ENCODE measurements at places on chromosomes 1 and 21.

GRCh38 chr1:86339014-86339812 lies 56.9 kb downstream of the ODF2L start:
- no peak for DNase-seq

GRCh38 chr1:3634059-3634800 lies 9.4 kb downstream of the TPRG1L start:
- no peak for DNase-seq

DNA sequence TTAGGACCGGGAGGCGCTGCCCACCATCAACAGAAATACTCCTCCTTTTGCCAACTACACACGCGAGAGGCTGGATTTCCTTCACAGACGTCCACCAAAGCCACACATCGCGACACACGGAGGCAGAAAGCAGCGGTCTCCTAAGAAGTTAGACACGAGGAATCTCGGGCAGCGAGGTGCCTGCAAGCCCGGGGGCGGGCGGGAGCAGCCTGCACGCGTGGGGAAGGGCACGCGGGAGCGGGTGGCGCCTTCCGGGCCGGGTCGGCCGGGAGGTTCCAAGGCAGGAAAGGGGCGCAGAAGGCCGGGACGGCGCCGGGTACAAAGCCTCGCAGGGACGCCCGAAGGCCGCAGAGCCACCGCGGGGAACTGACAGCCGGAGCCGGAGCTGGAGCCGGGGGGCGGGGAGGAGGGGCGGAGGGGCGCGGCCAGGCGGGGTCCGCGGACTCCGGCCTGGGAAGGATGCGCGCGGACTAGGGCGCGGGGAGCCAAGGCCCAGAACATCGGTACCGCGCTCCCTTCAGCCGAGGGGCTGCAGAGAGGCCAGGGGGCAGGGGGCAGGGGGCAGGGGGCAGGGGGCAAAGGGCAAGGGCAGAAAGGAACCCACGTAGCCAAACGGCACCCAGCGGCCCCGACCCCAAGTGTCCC lies 722 bp downstream of the NPHP4 start:
- no peak for DNase-seq

- no peak for DNase-seq
These were observed 18.0 kb downstream of the RHOU start for GRCh38 chr1:228753287-228753686.

DNA sequence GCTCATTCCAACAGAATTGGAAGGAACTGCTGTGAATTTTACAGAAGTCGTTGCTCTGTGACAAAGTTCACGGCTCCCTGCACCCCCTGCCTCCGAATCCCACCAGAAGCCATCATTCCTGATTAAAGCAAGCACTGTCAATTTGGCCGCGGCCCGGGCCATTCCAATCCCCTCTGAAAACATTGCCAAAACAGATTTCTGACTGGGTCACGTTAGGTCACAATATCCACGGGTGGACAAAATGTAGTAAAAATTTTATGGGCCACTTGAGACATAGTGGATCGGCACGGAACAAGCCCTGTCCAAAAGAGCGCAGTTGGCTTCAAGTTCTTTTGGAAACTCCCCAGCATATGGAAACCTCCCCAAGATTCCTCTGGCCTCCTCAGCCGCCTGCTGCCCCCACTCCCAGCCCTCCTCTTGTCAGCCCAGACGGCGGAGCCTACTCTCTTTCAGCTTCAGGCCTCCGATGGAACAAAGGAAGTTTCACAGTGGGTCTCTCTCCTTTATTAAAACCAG lies 67.2 kb upstream of the IFNAR2 start:
- no peak for DNase-seq

DNA sequence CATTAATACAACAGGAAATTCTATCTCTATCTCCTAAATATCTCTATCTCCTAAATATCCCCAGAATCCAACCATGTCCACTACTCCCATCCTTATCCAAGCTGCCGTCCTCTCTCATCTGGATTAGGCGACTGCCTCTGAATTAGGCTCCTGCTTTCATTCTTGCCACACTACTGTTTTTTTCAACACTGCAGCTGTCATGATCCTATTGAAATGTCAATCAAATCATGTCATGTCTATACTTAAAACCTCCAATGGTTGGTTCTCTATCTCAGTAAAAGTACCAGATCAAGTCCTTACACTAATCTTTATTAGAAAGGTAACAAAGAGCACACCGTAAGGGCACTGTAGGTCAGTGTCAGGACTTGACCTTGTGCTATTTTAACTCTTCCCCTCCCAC lies 82.0 kb upstream of the NFIA start:
- no peak for DNase-seq

DNA sequence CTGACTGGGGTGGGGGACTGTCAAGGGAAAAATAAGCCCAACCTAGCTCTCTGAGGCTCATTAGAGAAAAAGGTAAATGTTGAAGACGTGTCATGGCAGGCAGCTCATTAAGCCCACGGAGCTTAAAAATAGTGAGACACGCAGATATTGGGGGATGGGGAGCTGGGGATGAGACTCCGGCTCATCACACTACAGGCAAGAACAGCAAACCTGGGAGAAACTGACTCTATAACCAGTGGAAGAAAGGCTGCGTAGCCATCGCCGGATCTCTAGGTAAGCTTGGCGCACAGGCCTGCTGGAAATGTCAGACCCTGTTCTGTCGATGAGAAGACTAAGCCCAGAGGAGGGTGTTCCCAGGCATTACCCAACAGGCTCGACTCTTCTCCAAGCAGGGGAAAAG lies 78.0 kb downstream of the SYT2 start:
- DNase-seq, result no peak

GRCh38 chr1:232319518-232320210 lies 310.3 kb downstream of the SIPA1L2 start:
- no peak for DNase-seq

GRCh38 chr1:111412839-111413238 lies 14.7 kb downstream of the OVGP1 start:
- no peak for DNase-seq

GRCh38 chr1:207904391-207904790 lies 6.5 kb downstream of the CD34 start:
- DNase-seq, result no peak

- DNase-seq, result no peak
These were observed 972 bp downstream of the PGBD2 start for GRCh38 chr1:248906753-248907661.

GRCh38 chr21:36555199-36555800 lies 75.4 kb upstream of the CLDN14 start:
- DNase-seq, result no peak

GRCh38 chr1:113322439-113322838 lies 67.9 kb upstream of the MAGI3 start:
- no peak for DNase-seq

- peak; percentile 47 for DNase-seq
These were observed 6.5 kb downstream of the PTP4A2 start for GRCh38 chr1:31931593-31932225.

DNA sequence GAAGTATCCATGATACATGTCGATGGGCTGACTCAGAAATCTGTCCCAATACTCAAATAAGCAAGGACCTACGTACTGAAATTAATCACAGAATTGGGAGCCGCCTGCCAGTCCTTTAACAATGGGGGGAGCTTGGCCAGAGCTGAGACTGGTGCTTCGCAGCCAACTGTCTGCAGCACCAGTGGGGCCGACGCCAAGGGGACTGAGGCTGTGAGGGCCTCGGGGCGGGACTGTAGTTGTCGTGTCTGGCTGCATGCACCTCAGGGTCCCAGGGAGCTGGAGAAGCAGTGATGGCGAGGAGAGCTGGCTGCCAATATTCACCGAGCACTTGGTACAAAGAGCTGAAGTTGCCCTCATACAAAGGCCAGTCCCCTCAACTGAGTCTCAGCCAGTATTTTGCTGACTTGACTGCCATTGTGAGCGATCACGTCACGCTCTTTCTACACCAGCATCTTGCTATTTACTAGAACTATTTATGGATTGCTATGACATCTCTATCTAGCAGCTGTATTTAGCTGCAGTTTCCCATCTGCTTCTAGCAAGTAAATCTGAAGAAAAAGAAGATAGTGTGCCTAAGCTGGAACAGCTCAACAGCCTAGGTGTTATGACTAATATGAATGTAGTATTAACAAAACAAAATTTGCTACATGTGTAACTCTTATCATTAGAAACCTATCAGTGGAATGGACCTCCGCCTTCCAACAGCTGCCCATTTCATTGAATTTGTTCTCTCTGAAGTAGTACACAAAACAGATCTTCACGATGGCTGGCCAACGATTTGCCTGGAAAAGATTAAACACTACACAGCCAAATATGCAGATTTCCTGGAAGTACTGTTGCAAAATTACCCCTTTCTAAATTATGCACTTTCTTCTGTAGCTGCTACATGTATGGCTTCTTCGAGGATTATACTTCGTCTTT lies 29.1 kb downstream of the EVI5 start:
- no peak for DNase-seq

DNA sequence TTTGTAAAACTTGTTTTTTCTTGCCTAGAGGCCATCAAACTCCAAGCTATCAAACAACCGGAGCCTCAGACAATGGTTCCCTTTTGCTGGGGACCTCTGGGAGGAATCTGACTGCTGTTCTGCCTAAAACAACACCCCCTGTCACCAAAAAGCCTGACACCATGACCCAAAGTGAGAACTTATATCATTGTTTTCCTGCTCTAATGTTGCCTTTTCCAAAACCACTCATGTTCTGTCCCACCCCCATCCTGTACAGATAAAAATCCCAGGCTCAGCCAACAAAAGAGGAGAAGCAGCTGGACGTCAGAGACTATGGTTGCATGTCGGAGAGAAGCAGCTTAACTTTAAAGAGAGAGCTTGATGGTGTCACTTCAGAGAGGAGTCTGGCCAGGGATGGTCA lies 327.2 kb upstream of the CXADR start:
- no peak for DNase-seq

DNA sequence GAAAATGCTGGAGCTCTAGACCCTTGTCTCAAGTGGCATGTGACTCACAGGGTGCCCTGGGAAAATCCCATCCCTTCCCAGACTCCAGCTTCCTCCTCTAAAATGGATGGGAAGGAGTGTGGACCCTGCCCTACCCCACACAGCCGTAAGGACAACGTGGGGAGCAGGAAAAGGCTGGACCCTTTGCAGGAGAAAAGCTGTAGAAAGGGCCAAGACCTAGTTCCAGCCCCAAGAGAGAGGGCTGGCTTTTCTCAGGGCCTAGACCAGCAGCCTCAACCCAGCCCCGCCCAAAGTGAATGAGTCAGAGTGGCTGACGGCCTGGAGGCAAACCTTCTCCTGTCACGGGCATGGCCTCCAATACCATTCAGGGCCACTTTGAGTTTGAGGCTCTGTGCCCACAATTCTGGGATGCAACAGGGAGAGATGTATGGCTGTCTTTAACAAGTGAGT lies 1.1 kb downstream of the LAMB3 start:
- DNase-seq, result peak; percentile 89

GRCh38 chr1:18875796-18876128 lies 16.3 kb upstream of the TAS1R2 start:
- DNase-seq, result no peak

GRCh38 chr1:55696181-55696754 lies 481.1 kb upstream of the USP24 start:
- no peak for DNase-seq

DNA sequence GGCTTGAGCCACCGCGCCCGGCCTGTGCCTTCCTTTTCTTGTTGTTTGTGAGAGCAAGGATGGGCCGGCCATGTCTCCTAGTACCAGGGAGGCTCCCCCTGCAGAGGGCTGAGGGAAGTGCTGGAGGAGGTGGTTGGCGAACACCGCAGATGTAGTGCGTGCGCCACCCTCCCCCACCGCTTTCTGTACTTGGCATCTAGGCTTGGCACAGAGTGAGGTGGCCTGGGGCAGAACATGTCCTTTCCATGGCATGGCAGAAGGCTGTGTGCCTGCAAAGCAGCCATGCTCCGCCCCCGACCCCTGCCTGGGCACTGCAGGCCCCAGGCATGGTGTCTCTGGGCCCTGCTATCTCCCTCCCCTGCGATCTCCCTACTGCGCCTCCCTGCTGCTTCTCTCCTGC lies 30.7 kb downstream of the ALPL start:
- no peak for DNase-seq

- DNase-seq, result no peak
These were observed 403.9 kb downstream of the PCP4 start for GRCh38 chr21:40271164-40271563.

DNA sequence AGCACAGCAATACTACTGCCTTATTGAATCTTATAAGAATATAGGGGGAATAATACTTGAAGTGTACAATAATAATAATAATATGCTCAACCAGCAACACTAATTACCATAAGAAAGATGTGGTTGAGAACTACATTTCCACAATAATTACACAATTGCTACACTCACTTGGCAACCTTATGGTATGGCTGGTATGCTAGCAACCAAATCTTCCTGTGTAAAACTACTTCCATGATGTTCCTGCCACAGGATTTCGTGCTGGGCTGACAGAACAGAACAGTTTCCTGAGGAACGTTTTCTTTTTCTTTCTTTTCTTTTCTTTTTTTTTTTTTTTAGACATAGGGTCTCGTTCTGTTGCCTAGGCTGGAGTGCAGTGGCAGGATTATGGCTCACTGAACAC lies 50.6 kb downstream of the KIF26B start:
- no peak for DNase-seq

DNA sequence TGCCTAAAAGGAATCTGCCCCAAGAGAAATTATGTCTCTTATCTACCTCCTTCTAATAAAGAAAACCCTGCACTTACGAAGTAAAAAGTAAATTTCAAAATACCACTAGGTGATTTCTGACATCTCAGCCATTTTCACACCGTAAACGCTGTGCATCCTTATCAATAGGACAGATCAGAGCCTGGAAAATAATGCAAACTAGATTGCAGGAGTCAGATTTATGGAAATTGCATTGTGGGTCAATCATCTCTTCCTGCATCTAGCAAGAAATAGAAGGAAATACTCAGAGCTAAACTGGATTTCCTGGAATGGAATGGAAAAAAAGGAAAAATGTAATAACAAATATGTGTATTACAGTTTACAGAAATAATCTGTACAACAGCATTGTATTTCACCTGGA lies 114.3 kb upstream of the PLPPR4 start:
- no peak for DNase-seq

DNA sequence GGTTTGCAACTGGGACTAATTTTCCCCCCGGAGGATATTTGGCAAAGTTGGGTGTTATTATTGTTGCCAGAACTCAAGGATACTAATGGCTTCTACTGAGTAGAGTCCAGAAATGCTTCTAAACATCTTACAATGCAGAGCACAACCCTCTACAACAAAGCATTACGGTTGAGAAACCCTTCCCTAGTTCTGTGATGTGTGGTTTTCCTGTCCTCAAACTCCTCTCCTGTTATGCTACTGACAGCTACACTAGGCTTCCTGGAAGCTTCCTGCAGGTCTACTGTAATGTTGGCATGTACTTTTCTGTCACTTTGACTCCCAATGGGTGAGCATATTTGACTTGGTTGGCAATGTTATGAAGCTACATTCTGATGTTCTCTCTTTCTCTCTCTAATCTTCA lies 1656.9 kb downstream of the MRPL39 start:
- DNase-seq, result no peak
